AG20443 (cell line): ENCODE measurements at places on chromosomes 12 and 14.

DNA sequence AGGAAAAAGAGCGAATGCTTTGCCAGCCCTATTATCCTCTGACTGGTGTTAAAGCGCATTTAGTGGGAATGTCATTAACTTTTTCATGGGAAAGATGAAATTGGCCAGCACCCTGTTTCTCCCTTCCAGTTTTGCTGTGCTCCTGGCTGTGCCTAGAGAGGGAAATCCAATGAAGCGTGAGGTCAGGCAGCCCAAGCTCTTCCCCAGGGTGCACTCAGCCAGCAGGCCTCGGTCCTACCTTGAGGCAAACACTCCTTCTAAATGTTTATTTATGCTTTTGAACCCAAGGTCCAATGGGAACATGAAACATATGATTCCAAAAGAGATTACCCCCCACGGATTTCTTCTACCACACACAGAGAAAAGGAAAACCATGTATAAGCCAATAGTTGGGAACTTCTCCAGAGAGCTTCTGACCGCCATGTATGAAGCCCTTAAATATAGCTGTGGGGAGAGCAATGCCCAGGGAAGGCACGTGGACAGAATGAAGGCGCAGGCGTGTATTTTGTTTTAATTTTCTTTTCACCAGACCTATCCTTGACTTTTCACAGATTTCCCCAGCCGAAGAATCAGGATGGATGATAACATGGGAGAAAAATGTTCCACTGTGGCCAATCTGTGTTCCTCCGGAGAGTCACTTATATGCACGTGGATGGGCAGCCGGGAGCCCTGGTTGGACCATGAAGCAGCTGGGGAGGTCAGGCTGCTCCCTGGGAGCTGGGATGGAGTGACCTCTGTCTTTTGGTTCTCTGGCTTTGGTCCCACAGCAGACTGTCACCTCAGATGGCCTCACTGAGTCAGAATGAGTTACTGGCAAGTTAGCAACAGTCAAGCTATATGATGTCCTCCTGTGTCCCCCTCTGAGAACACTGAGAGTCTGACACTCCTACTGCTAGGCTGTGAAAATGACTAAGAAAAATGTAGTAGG, 37.3 kb downstream of the GPR135 start:
- DNase-seq, result peak; percentile 27

GRCh38 chr12:65603438-65604351, 220.6 kb upstream of the HMGA2 start:
- peak; percentile 73 for DNase-seq

- no peak for DNase-seq
These were observed 503.5 kb downstream of the PCNX1 start for GRCh38 chr14:71410578-71411284.

GRCh38 chr12:120468821-120469449, 613 bp downstream of the SRSF9 start:
- DNase-seq, result peak; percentile 46

DNA sequence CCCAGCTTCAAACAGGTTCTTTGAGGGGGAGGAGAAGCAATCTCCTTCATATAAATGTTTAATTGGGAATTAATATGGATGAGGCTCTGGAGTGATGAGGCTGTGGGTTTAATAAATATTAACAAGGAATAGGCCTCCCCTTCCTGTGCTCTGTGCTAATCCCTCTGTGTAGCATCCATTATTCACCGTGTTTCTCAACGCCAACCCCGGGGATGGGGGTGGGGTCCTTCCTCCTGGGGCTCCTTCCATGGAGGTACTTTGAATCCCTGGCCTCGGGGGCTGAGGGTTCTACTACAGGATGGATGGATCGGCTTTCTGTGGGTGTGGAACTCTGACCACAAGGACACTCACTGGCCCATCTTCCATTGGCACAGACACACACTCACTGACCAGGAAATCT, 34.9 kb upstream of the TMEM179 start:
- no peak for DNase-seq

DNA sequence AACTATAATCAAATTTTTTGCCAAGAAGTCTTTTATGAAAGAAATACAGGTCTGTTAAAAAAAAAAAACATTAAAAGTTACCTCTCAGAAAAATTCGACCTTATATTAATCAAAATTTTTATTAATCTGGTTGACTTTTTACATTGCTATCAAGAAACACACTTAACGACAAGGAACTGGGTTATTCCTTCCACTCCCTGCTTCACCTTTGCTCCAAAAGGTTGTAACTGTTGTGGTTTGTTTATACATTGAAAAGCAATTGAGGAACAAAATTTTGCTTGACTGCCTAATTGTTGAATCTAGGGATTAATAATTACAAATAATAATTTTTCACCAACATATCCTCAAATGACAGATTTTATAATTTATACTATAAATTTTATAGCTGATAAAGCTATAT, 28.4 kb downstream of the TSPAN8 start:
- no peak for DNase-seq

DNA sequence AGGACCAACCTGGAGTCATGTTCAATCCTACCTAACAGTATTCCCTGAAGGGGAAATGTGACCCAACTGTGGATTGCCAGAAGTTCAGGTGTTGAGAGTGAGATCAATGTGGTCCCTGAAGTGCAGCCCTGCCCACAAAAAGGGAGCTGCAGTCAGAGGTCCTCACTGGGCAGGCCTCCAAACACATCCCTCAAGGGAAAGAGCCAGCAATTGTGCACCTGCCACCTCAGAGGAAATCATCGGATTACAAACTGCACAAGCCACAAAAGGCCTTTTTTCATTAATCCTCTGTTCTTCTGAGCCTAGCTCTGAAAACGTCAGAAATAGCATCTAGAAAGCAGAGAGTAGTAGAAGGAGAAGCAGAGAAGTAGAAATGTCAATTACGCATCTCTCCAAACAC, 10.8 kb upstream of the MDM1 start:
- DNase-seq, result no peak

GRCh38 chr14:71314717-71315116, 407.5 kb downstream of the PCNX1 start:
- DNase-seq, result no peak

DNA sequence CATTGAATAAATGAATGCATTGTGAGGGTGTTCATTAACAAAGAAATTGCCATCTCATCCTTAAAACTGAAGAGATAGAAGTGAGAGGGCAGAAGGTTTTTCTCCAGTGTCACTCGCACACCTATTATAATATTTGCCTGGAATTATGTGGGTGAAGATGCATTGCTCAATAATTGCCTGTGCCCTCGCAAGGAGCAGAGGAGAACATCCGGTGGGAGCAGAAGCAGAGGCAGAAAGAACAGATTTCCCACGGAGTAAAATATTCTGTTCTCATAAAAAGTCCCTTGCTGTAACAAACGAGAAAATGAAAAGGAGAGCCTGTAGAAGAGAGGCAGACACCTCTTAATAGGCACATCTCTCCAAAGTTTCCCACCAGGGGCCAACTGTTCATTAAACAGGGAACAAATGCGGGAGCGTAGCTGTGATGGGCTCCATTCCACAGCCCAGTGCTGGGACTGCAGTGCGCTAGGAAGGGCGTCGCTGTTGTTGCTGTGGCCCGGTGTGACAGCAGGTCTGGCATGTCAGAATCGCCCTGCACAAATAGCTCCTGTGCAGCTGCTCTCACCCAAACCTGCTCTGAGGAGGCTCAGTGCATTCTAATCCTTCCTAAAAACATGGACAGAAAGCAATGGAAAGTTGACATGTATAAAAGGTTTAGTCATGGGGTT, 359.8 kb downstream of the APAF1 start:
- no peak for DNase-seq

- DNase-seq, result no peak
These were observed 148.3 kb downstream of the PTCSC3 start for GRCh38 chr14:36028218-36028617.
